ENCODE measurements at places on chromosomes 1 and 21. TPM values are rescaled to one million over a fixed set of nuclear protein-coding genes. Genes with fewer than 3 reads are reported as not detected.

DNA sequence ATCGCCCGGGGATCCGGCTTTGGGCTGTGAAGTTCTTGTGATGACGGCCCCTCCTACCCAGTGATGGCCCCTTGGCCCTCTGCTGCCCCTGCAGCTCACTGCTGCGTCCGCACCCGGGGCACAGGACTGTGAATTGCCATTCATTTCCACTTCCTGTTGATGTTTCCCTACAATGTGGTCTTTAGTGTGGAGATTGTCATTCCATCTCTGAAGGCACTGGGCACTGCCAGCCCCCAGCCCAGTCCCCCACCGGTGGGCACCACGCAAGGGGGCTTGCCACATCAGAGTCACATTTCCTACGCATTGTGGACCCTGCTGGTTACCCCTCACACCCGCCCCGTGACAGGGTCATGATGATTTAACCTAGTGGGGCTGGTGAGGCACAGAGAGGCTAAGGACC, 2.5 kb upstream of the MX2 start:
- peak; percentile 83 for DNase-seq

GRCh38 chr1:111476761-111477309, 3.1 kb downstream of the C1orf162 start:
- DNase-seq = no peak

DNA sequence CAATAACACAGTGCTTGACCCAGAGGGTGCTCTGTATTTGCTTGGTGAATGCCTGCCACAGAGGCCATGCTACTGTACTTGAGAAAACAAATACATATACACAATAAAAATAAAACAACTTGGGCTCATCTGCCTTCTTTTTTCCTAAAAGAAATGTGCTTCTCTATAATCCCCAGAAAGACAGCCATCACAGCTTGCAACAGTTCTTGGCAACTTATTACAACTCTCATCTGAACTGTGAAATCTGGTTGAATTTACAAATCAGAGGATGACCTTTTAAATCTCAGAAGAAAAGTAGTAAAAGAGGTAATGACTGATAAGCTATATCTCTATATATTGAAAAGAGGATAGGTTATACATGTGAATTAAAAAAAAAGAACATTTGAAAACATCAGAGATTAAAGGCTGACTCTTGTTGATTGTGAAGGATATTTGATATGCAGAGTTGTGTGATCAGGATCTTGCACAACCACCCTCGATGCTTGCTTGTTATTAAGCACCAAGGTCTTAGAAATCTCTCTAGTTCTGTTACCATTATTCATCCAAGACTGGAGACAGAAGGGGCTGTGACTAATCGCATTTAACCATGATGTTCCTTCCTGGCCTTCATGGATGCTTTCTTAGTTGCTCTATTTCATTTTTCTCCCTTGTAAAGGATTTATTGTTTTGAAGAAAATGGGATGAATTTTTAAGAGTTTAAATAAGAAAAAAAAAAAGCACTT, 213.4 kb downstream of the APP start:
- no peak for DNase-seq

DNA sequence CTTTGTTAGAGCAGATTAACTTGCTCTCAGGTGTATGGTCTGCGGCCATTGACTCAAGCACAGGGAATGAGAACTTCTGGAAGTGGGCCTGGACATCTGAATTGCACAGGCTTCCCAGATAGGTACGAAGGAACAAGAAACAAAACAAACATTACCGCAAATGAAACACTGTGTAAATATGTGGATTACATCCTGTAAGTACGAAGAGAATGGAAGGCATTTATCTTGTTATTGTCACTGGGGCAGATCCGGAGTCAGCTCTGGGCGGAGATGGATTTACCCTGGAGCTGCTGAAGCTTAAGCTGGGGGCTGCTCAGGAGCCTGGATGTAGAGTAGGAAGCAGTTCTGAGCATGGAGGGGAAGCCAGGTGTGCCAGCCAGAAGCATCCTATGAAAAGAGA, 6.8 kb downstream of the HES2 start:
- DNase-seq = no peak

DNA sequence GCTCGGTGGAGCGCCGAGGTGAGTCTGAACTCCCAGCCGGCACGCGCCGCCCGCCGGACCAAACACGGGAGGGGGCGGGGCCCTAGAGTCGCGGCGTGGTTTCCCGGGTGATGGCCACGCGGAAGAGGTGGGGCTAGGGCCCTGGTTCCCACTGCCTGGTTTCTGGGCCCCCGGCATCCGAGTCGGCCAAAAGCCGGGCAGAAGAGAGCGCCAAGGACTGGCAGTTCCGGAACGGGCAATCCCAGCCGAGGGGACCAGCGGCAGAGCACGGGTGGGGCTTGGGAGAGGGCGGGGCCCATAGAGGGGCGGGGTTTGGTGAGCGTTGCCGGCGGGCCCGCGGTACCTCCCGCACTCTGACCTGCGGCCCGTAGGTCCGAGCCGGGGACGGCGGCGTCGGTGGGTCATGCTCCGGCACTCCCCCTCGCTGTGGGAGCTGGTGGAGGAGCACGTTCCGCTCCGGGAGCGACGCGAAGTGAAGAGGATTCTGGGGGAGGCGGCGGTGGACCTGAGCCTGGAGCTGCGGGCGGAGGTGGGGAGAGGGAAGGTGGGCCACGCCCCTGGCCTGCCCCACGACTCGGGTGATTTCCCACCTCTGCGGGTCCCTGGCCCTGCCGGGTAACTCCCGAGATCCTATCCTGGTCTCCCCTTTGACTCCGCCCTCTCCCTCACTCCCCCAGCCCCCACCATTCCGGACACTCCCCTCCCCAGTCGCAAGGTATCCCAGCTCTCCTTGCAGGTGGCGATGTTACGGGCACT, at the start of gene CCDC24:
Gene CCDC24, plus strand, starts transcription at position 124 of the 756 bp plus-strand sequence. Its CDS starts 280 bp downstream, at position 404.
- peak; percentile 98 for DNase-seq

GRCh38 chr21:43894206-43894577, 29.2 kb downstream of the AGPAT3 start:
- no peak for DNase-seq

DNA sequence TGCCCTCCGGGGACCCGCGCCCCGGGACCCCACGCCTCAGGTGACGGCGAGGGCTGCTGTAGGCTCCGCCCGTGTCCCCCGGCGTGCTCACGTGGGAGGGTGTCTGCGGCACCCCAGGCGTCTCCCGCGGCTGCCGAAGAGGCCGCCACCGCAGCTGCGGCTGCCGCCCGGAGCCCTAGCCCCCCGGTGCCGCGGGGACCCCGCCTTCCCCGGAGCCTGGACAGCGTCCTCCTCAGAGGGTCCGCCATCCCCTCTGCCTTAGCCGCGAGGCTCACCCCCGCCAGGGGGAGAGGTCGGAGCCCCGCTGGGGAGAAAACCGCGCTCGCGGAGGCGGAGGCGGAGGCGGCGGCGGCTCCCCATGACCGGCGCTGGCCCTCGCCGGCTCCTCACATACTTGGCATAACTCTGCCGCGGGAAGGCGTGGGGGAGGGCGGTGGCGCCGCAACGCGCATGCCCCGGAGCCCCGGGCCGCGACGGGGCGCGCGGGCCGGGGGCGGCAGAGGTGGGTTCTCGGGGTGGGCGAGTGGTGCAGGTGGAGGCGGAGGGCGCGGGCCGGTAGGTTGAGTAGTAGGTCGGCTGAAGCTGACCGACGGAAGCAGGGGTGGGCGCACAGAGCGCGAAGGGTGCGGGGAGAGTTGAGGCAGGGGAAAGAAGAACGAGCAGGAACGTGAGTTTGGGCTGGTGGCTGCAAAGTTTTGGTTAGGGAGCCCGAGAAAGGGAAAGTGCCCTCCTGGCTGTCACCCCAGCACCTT, 700 bp upstream of the SYDE2 start:
- peak; percentile 94 for DNase-seq

- DNase-seq = no peak
These were observed 6.8 kb downstream of the CR1 start for GRCh38 chr1:207502726-207503125.

- no peak for DNase-seq
These were observed 2.1 kb downstream of the CAPZB start for GRCh38 chr1:19483261-19483660.

DNA sequence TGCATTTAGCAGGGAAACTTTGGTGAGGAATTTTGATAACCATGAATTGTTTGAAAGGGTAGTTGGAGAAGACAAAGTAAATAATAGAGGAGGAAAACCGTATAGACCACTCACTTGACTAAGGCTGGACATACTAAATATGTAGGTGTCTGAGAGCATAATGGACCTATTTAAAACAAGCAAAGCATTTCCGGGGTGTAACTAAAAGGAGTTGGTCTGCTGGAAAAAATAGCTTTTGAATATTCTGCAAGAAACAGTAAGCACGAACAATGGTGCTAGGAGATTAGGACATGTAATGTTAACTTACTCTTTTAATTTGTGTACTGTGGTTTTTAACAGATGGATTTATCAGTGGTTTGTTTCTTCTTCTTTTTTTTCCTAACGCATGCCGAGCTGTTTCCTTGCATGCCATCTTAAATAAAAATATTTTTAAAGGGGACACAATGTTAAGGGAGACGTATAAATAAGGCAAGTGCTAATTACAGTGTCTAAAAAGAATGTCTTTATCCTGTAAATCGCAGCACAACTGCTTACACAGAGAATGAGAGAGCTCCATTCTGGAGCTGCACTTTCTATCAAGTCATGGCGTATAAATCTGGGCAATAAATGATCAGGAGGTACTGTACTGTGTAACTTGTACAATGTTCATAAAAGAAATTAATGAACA, 492.1 kb downstream of the LMO4 start:
- no peak for DNase-seq

DNA sequence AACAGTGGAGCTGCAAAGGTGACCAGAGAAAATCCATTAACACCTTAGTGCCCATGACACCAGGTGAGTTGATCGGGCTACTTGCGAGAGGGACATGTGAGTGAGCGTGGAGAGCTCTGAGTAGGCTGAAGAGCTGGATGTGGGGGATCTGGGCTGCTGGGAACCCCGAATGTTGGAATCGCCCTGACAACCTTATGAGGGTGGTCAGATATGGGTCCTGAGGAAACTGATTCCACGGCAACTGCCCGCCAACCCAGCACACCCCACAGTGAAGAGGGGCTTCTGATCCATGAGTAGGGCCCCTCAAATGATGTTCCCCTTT, 705 bp upstream of the QSOX1 start:
- no peak for DNase-seq

DNA sequence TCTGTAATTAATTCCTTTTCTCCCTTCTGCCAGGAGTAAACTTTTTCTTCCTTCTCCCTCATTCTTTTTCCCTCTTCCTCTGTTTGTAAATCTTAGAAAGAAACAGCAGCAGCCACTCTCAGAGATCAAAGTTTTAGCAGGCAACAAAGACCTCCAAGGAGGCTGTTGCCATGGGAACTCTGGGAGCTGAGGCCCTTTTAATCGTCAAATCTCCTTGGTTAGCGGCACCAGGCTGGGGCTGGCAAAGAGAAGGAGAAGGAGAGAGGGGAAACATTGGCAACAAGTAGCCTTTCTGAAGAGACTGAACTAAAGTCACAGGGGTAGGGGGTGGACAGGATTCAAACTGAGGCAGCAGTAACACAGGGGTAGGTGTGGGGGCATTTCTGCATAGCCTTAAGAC, 25.2 kb downstream of the ILDR2 start:
- peak; percentile 62 for DNase-seq

- DNase-seq = no peak
These were observed 607.0 kb downstream of the AGBL4 start for GRCh38 chr1:49416758-49417157.

DNA sequence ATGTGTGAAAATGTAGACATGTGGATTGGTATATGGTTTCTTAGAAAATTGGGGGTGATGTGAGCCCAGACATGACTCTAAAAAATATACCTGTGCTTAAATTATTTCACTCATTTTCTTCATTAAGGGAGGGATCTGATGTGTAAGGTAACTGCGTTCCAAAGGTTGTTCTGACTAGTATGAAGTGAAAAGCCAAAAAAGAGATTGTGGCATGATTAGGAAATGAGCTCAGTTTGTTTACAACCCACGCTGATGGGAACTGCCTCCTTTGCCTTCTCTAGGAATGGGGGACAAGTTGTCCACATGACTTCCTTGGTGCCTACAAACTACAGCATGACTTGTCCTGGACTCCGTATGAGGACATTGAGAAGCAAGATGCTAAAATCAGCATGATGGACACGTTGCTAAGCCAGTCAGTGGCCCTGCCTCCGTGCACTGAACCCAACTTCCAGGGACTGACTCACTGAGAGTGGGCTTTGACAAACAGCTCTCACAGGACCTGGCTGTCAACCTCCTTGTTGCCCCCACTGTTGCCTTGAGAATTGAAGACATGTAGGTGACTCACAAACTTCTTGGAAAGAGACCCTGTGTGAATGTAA, 8.0 kb downstream of the C1orf50 start:
- no peak for DNase-seq

GRCh38 chr21:29418813-29419212, 120.1 kb downstream of the BACH1 start:
- DNase-seq = no peak

DNA sequence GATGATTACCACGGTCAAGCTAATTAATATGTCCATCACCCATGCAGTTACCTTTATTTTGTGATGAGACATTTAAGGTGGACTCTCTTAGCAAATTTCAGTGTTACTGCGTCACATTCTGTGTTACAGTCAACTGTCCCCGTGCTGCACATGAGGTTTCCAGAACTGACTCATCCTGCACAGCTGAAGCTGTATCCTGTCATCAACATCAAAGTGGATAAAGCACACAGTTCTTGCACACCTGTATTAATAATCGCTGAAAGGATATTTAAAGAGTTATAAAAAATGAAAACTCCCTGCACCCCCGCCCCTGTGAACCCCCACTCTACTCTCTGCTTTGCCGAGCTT, 3.4 kb upstream of the KRTAP10-5 start:
- no peak for DNase-seq

DNA sequence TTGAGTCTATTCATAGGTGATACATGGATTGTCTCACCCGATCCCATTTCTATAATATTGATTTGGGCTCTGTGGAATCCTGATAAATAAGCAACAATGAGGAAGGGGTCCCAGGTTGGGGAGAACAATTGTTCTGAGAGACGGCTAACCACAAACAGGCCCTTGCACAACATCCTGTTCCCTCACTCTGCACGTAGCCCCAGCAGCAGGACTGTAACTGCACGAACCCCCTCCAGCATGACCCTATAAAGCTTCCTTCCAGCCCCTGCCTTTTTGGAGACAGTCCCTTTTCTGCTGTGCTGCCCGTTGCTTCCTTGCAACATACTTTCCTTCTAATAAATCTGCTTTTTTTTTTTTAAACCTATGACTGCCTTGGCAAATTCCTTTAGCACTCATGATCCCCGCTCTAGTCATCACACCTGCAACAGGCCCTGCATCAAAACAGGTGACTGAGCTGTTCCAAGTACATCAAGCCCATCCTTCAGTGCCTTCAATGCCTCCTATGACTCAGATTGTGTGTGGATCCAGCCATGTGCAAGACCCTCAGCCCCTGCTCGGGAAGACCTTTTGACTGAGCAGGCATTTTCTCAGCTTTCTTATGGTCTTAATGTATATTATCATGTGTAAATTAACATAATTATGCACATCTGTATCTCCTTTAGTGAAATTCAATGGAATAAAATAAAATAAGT, 63.7 kb upstream of the B3GALNT2 start:
- DNase-seq = no peak

Gene OLFML3
- total RNA-seq = 226 TPM

Gene TAL1
- 0.70 TPM for total RNA-seq

Gene VSIG8
- not detected for total RNA-seq

Gene STXBP3
- total RNA-seq = 45.7 TPM

Gene CNKSR1
- 23.1 TPM for total RNA-seq

Gene ZFP69B
- 7.2 TPM for total RNA-seq

Gene BSND
- 0.30 TPM for total RNA-seq

Gene SH2D1B
- total RNA-seq = not detected

Gene TGFB2
- 2.1 TPM for total RNA-seq

All from H7 (cell line).